HCT116 (cell line): ENCODE measurements at places on chromosomes 1 and 21.

- no peak for DNase-seq
These were observed 107.1 kb upstream of the PAXBP1 start for GRCh38 chr21:32878661-32879060.

DNA sequence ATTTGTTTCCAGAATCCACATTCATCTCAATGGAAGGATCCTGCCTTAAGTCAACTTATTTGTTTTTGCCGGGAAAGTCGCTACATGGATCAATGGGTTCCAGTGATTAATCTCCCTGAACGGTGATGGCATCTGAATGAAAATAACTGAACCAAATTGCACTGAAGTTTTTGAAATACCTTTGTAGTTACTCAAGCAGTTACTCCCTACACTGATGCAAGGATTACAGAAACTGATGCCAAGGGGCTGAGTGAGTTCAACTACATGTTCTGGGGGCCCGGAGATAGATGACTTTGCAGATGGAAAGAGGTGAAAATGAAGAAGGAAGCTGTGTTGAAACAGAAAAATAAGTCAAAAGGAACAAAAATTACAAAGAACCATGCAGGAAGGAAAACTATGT is 2.6 kb downstream of the GADD45A start:
- no peak for DNase-seq

GRCh38 chr1:201553496-201554189 is 14.7 kb downstream of the NAV1 start:
- no peak for DNase-seq

DNA sequence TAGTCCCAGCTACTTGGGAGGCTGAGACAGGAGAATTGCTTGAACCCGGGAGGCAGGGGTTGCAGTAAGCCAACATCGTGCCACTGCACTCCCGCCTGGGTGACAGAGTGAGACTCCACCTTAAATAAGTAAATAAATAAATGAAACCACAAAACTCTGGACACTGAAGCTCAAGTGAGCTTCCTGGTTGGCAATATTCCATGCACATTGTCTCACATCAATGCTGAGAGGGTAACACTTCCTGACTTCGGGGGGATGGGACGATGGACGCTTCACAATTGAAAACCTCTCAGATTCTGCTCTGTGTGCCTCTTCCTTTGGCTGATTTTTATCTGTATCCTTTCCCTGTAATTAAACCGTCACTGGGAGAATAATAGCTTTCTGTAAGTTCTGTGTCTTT is 70.0 kb upstream of the ZNF644 start:
- no peak for DNase-seq

DNA sequence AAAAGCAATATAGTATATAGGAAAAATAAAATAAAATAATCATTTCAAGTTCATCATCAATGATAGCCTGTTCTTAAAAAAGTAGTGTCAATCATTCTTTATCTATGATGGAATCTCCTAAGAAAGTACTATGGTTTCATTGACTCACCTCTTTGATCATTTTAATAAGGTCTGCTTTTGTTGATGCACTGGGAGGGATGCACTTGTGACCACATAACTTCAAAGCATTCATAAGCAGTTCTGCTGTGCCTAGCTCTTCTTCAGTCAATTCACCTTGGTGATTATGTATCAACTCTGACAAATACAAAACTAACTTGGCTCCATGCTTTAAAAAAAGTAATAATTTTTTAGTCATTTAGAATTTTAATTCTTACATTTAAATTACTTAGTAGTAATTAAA is 84.8 kb upstream of the GNG4 start:
- peak; percentile 43 for DNase-seq

DNA sequence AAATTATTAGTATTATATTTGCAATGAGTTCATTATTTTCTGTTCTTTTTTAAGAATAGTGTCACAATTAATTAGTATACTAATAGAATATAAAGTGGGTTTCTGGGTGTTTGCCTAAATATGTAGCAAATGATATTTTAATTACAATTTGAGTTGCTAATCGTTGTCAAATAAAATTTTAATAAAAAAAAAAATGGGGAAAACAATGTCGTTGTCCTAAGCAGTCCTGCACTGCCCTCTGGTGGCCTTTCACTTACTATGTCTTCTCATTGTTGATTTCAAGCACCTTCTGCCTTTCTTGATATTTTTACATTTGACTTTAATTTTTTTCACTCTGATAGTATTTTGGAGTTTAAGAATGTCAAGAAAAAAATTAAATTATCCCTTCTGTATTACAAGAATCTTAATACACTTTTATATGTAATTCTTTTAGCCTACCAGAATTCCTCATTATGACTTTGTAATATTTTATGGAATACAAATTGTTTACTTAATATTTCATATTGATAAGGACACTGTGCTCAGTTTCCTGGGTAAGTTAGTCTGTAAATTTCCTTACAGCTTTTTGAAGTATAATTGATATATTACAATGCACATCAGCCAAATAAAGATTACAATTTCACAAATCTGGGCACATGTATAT is 104.5 kb upstream of the FMN2 start:
- peak; percentile 15 for DNase-seq

- DNase-seq: no peak
These were observed 158.9 kb downstream of the ZBTB18 start for GRCh38 chr1:244209955-244210354.

DNA sequence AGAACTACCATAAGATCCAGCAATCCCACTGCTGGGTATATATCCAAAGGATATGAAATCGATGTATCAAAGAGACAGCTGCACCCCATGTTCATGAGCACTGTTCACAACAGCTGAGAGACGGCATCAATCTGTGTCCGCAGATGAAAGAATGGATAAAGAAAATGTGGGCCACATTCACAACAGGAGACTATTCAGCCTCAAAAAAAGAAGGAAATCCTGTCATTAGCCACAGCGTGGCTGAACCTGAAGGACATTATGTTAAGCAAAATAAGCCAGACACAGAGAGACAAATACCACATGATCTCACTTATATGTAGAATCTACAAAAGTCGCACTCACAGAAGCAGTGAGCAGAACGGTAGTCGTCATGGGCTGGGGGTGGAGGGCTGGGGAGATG is 99.2 kb upstream of the IFFO2 start:
- no peak for DNase-seq

GRCh38 chr1:8164670-8165069 is 138.6 kb upstream of the ERRFI1 start:
- no peak for DNase-seq

GRCh38 chr1:219066631-219067349 is 106.9 kb upstream of the LYPLAL1 start:
- peak; percentile 33 for DNase-seq

- DNase-seq: no peak
These were observed 3.3 kb downstream of the METTL13 start for GRCh38 chr1:171784784-171785183.

DNA sequence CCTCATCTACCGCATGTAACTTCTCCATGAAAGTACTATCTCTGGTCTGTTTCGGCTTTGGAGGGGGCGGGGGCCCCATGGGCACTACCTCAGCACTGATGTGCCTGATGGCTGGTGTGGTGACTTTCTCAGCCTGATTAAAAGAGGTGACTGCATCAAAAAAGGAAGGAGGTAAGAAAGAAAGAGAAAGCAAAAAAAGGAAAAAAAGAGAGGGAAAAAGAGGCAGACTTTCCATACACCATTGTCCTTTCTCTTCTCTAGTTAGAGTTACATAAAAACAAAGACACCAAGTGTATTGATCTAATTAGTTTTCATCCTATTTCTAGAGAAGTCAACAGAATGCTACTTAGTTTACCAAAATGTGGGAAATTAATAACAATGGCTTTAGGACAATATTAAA is 43.3 kb downstream of the GON4L start:
- DNase-seq: no peak

DNA sequence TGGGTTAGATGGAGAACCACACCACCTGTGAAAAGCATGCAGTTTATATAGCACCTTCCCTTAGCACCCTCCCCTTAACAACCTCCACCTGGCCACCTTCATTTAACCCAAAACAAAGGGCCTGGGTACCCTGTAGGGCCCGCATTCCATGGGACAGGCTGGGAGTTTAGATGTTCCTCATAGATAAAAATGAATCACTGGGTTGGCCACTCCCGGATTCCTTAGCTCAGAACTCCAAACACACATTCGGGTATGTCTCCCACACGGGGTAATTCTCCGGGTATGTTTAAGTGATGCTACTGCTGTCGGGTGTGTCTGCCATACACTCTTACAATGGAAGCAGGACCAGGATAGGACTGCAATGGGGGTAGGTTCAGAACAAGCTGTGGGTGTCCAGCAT is 43.9 kb upstream of the FOXO6 start:
- DNase-seq: no peak

DNA sequence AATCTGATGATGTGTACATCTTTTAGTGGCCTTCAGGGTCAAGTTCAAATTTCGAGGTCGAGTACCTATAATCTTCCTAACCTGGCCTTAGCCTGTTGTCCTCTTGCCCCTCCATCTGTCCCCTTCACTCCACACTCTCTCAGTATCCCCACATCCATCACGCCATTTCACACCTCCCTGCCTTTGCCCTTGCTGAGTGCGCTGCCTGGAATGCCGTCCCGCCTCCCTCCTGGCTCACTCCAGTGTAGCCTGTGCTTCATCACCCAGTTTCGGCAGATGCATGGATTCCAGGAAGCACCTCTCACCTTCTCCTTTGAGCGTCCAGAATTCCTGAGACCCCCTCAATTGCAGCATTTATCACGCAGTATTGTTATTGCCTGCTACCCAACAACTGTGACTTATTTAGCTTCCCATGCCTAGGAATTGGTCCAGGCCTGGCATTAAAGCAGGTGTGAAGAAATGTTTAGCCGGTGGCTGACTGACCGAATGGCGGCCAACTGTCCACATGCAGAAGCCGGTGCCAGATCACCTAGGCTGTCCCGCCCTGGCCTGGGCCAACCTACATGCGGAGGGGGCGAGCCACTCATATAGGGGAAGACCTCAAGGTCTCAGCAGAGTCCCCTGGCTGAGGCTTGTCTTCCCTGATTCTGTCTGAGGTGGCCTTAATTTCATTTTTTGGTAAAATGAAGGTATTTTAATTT is 34.5 kb downstream of the MYOM3 start:
- DNase-seq: no peak

GRCh38 chr1:182601416-182601786 is 2.8 kb downstream of the RGS16 start:
- DNase-seq: peak; percentile 69

DNA sequence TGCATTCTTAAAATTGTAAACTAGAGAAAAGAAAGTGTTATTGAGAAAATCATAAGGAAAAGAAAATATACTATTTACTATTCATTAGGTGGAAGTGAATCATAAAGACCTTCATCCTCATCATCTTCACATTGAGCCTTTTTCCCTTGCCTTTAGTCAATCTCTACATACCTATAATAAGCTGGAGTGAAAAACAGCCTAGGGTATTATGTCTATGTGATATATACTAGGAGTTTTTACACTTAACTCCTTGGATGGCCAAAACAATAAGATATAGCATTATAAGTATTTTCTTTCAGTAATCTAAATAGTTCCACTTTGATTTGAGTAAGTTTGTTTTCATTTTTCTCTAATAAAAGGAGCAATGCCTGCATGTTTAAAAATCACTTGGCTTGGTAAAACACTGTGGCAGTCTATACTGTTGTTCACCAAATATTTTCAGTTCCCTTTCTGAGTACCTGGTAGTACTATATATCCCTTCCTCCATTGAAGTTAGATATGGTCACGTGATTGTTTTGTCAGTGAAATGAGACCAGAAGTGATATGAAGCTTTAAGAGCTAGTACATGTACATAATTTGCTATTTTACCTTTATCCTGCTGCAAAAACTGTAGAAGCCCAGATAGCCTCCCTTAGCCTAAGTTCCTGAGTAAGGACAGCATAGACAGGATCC is 78.3 kb downstream of the CLEC20A start:
- DNase-seq: no peak

DNA sequence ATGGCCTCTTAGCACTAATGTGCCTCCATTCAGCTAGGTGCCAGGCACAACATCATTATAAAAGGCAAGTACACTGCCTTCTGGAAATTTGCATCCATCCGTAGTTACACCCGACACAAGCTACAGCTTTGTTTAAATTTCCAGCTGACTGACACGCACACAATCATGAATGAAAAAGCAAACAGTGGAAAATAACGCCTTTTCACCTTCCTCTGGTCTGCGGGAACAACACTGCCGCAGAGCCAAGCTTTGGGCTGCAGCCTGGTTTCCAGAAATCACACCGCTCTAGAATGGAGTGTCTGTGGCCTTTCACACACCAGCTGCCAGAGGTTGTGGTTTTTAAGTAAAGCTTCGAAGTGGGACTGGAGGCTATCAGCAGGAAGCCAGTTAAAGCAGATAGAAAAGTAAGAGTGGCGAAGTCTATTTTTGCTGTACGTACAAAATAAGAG is 142.8 kb upstream of the COA6 start:
- DNase-seq: no peak

GRCh38 chr1:182213163-182213562 is 151.7 kb upstream of the ZNF648 start:
- DNase-seq: no peak

GRCh38 chr1:30417001-30417700 is 306.2 kb downstream of the MATN1 start:
- no peak for DNase-seq

- DNase-seq: no peak
These were observed 76.5 kb downstream of the DDAH1 start for GRCh38 chr1:85388416-85388815.

- DNase-seq: no peak
These were observed 71.5 kb downstream of the VPS26C start for GRCh38 chr21:37195610-37196009.
